ENCODE measurements at places on chromosomes 11 and 22.

GRCh38 chr11:86933891-86934581 lies 21.2 kb downstream of the FZD4 start:
- no peak for DNase-seq

DNA sequence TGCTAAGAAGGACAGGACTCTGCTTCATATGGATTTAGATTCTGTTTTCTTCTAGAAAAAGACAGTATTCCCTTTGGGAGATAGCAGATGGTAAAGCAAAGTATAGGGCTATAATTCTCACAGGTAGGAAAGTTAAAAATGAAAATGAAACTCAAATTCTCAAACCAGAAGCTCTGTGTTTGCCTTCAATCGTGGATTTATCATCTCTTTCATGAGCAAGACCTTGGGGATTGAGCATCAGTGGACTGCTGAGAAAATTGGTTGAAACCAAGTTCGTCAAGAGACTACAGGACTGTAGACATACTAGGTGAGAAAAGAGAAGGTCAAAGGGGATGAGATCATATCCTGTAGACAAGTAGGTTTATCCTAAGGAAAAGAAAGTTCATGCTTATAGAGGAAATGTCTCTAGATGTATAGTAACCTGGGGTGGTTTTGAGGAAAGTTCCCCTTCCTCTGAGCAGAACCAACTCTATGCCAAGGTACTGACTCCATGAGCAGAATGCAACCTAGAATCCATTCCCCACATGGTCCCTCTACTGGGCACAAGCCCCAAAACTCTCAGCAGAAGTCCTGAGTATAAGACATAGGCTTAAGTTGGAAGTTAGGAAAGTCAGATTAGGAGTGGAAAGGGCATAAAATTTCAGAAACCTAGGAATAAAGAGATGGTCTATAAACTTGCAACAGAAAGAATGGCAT lies 46.5 kb downstream of the SLC5A12 start:
- no peak for DNase-seq

DNA sequence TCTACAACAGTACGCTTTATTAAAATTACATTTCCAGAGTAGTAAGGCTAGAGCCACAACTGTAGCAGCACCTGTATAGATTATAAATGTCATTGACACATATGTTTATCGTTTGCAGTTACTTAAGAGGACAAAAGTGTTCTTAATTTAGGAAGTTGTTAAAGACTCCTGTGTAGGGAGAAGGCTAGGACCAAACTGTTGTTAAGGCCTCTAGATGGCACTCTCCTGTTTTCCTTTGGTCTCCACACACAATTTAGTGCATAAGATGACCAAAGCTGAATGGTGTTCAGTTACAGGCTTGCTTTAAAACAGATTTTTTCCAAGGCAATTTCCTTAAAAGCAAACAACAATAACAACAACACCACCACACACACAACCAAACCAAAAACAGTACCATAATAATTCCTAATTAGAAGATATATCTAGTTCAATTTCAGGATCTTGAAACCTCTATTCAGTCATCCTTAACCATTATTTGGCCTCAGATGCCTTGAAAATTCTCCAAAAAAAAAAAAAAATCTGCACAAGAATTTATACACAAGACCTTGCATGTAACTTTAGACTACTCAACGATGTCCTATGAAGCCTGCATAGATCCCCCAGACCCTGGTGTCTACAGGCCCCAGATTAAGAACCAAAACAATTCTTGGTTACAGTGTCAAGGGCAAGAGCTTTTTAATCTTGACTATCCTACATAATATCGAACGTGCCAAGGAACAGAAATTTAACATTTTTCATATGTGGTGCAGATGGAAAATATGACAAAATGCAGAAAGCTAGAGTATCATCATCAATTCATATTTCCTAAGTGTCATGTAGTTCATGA lies 42.6 kb upstream of the APOA1 start:
- peak; percentile 20 for DNase-seq

- peak; percentile 83 for DNase-seq
Measured at GRCh38 chr11:45252134-45252856, 33.8 kb downstream of the SYT13 start.

DNA sequence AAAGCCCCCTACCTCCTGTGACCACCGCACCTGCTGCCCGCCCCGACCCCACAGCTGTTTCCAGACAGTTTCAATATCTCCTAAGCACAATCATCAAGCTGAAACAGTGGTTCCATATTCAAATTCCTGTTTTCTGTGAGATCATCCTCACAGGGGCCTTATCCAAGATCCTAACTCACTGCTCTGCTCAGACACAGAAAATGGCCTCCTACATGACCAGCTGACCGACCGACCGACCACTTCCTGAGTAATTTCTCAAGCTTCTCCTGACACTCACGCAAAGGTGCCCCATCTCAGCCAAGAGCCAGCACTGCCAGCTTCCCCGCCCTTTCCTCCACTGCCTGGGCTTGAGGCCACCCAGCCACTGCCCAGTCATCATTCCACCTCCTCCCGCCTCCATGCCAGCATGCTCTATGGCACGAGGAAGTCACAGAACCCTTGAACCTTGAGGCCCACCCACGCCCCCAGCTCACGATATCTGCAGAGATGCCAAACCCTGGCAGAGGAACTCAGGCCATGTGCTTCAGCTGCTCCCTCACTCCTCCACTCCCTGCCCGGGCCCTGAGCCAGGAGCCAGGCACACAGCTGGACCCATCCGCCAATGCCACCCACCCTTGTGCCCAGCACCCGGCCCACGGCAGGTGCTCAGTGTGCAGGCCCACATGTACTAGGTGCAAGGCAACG lies 14.0 kb downstream of the KIAA0930 start:
- DNase-seq: no peak

DNA sequence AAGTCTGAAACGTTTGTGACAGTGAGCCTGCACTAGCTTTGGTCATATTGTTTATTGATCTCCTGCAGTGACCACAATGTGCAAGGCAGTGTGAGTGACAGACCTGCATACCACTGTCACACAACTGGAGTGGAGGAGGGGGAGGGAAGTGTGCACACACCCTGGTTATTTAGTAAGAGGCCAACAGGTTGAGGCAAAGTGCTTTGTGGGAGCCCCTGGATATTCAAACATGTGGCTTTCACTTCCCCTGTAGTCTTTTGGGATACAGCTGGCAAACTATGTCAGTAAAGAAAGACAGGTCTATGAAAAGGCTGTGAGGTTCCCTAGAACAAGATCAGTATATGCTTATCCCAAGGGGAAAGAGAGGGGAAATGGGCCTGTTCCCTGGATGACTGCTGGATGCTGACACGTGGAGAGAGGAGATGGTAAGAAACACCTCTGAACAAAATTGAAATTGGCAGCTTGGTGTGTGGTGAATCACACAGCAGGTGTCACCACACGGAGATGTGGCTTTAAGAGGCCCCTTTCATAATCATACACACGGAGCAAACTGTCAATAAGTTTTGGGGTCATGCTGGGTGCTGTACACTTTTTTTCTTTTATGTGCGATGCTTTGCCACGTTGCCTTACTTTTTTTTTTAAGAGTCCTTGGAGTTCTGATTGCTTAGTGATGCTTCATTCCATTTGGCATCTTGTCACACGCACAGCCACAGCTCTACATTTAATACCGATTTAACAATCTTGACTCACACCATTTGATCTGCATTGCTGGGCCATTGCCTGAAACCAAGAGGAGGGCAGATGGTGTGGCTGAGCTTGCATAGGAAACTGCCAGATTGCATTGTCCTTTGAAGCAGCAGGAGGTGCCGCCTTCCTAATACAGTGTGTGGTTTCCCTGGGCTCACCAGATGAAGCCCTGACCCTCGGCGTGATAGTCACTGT lies 11.3 kb downstream of the OSBP2 start:
- peak; percentile 93 for DNase-seq

DNA sequence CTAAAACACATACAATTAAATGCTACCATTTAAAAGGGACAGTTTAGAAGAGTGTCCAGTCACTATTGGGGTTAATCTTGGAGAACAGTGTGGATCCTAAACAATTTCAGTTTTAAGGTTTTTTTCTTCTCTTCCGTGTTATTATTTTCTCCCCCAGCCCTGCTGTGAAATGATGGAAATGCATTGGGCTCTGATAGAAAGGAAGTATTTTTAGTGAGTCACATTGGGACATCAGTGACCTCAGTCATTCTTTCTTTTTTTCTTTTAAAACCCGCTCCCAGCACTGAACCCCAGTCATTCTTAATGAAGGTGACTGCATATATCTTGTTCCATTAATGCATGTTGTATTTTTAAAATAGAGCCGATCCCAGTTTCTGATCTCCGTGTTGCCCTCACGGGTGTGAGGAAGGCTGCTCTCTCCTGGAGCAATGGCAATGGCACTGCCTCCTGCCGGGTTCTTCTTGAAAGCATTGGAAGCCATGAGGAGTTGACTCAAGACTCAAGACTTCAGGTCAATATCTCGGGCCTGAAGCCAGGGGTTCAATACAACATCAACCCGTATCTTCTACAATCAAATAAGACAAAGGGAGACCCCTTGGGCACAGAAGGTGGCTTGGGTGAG lies 93.2 kb upstream of the OR4B1 start:
- no peak for DNase-seq

DNA sequence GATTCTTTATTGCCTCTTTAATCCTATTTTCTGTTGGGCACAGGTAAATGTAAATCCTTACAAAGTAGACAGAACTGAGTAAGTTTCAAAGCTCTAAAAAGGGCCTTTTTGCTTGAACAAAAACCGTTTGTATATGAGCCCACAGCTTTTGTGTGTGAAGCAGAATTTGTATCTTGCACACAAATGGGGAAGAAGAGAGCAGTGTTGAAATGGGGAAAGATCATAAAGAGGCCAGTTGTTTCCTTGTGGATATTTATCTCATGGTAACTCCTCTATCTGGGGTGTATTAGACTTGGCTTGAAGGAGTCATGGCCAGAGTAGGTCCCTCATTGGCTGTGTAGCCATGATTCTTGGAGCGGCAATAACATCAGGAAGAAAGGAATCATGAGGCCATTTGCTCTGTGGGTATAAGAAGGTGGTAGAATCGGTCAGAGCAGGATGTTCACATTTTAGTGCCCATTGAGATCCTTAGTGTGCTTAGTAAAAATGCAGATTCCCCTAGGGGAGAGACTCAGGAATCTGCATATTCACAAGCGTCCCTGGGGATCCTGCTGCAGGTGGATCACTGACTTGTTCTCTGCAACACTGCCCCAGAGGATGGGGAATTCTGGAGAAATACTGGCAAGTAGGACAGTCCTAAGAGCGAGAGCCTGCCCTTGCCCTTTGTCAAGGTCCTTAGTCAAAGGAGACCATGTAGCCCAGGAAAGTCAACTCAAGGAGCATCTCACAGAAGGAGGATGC lies 126.5 kb downstream of the LDLRAD3 start:
- no peak for DNase-seq

DNA sequence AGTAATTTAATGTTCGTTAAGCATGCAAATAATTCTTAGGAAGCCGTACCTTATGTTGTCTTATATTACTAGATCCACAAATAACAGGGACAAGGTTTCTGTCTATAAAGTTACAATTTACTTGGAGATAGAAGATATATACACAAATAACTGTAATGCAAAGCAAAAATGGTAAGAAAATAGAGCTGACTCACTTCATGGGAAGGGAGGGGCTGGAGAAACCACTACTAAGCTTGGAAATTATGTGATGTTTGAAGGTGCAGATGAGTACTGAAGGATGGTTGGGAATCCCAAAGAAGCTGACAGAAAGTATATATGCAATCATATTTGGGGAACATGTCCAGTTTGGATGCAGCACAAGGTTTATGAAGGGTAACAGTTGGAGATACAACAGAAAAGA lies 4.0 kb downstream of the NPAT start:
- DNase-seq: no peak

- no peak for DNase-seq
Measured at GRCh38 chr11:74008373-74009229, at the start of gene UCP3. Gene UCP3 (minus strand): TSS chr11:74009085. CDS start chr11:74007042, 2,043 bp downstream.

- DNase-seq: peak; percentile 11
Measured at GRCh38 chr11:21110415-21110814, 441.0 kb downstream of the NELL1 start.

DNA sequence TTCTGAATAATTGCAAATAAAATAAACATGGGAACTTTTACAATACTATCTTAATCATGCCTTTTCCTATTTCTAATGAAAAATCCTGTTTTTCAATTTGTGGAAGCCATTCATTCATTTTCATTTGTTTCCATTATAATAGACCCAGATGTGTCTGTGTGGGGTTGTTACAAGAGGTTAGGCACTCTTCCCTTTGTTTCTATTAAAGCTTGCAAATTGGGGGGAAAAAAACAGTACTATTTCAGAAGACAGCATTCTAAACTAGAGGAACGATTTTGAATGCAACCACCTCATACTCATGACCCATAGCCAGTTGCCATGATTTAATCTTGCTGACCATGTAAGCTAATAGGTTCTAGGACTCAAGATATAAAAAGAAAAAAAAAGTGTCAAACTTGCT lies 175.5 kb downstream of the SOX6 start:
- DNase-seq: no peak

DNA sequence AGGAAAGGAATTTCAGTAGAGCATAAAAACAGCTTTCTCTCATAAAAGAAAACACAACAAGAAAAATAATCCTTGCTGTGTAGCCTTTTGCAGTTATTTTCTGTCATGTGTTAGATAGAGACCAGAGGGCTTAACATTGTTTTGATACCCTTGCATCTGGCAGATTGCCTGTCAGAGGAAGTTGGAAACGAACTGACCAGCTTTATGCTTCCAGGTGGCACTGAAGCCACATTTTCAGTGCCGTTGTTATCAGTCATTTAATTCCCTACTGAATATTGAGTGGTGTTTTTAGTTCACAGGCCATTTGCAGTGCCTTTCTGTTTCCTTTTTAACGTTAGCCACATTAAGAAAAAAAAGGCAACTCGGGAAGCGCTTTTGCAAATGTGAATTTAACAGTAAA lies 21.5 kb upstream of the RAG2 start:
- no peak for DNase-seq

DNA sequence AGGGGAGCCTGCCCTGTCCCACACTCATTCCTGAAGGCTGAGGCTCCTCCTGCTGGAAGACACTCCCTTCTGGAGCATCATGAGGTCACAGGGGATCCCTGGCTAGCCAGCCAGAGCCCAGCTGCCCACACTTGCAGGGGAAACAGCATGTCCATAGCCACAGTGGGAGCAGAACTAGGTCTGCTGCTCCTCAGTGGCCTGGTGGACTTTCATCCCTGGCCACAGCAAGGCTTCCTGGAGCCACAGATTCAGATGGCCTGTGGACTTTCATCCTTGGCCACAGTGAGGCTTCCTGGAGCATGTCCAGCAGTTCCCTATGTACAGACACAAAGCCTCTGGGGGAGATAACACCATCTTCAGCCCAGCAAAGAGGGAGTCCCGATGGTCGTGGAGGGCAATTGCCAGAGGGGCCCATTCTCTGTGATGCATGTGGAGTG lies 5.9 kb upstream of the APOL6 start:
- no peak for DNase-seq
